Activated CD4-positive, CD25-positive, alpha-beta regulatory T cell (primary cell): ENCODE measurements at places on chromosomes 12 and 14.

DNA sequence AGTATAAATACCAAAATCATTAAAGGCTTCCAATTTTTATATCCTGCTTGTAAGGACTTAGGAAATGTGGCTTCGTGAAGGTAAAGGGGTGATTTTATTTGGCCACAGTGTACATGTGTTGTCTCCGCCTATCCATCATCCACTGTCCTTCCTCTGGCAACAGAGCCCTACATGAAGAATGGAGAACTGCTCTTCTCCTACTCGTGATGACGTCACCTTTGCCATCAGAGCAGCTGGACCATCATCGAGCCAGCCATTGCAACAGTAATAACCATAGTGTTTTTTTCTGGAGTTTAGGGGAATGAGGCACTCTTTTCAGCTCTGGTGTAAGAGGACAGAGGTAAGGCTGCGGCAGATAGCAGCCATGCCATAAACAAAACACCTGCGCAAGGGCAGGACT is 19.2 kb downstream of the ITPR2 start:
- no peak for DNase-seq

DNA sequence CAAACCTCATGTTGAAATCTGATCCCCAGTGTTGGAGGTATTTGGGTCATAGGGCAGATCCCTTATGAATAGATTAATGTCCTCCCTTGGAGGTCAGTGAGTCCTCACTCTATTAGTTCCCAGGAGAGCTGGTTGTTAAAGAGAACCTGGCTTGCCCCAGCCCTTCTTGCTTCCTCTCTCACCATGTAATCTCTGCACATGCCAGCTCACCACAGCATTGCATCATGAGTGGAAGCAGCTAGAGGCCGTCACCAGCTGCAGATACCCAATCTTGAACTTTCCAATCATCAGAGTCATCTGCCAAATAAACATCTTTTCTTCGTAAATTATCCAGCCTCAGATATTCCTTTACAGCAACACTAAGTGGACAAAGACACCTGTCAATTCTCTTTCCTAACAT is 161.8 kb upstream of the IGF1 start:
- no peak for DNase-seq

DNA sequence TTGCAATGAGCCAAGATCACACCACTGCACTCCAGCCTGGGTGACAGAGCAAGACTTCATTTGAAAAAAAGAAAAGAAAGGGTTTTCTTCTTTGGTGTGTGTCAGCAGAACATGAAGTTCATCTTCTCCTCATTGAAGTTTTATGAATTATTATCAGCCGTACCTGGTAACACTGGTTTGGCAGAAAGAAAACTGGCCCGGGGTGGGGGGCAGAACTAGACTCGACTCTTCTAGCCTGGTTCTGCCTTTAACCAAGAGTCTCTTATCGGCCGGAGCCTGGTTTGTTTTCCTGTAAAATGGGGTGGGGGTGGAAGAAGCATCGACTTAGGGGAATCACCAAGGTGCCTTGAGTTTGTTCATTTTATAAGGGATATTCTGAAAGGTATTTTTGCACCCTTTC is 64.1 kb downstream of the TECPR2 start:
- no peak for DNase-seq

DNA sequence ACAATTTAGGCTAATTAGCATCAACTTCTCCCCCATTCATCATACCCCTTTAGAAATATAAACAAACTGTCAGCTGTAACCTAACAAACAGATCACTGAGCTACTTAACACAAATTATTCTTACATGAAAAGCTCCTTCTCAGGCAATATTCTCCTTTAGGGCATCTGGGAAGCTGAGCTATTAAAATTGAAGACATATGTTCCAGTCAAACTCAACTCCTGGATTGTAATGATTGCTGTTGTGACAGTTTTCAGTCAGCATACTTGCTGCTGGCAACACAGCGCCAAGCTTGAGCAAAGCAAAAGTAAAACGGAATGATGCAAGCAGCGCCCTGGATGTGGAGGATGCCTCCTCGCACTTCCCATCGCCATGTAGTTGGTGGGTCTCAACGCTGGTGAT is 82.4 kb downstream of the SLC25A21 start:
- DNase-seq: no peak

DNA sequence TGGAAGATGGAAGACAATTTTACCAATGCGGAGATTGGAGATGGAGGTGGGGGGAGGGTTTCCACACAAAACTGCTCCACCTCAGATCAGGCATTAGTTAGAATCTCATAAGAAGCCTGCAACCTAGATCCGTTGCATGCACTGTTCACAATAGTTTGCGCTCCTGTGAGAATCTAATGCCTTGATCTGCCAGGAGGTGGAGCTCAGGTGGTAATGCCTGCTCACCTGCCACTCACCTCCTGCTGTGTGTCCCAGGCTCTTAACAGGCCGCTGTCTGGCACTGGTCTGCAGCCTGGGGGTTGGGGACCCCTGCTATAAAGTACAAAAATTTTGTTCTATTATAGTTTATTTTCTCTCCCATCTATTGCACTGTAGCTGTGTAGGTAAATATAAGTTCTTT is 84.9 kb upstream of the FOXG1 start:
- DNase-seq: no peak
